Naive thymus-derived CD4-positive, alpha-beta T cell (primary cell): ENCODE measurements at places on chromosomes 1 and 21. TPM values are rescaled to one million over a fixed set of nuclear protein-coding genes. Genes with fewer than 3 reads are reported as not detected.

Gene GPR157
- 4.0 TPM for total RNA-seq

Gene TEKT2
- total RNA-seq, result not detected

DNA sequence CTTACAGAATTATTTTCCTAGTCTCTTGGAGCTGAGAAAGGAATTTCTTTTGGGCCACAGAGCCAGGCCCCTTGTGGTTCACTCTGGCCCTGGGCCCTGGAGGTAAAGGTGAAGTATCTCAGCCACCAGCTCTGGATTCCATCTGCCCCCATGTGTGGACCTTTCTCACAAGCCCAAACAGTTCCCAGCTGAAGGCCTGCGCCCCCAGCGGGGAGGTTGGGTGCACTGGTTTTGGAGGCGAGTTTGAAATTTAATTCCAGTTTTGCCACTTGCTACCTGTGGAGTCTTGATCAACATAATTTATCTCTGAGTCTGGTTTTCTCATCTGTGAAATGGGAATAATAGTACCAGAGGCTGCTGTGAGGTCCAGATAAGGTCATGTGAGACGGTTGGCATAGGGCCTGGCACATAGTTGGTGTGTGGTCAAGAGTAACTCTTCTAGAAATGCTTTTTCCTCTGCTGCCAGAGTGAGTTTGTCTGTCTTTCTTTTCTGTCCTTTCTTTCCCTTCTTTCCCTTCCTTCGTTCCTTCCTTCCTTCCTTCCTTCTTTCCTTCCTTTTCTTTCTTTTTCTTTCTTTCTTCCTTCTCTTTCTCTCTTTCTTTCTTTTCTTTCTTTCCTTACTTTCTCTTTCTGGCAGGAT lies 6.1 kb downstream of the AGTRAP start:
- peaks cover 16% of the 10 kb centered on the region for H3K36me3 ChIP-seq
- no peak for DNase-seq
- H3K4me3 ChIP-seq, result no peak overlapping the region

- H3K27ac ChIP-seq, result no peak overlapping the region
- no peaks in the 10 kb centered on the region for H3K27me3 ChIP-seq
- H3K4me1 ChIP-seq, result no peaks in the 10 kb centered on the region
- DNase-seq, result no peak
These were observed 39.3 kb upstream of the EXOSC10 start for GRCh38 chr1:11138952-11139351.

- DNase-seq, result no peak
- no peaks in the 10 kb centered on the region for H3K4me1 ChIP-seq
- no peak overlapping the region for H3K4me3 ChIP-seq
- no peak overlapping the region for H3K27ac ChIP-seq
- no peaks in the 10 kb centered on the region for H3K36me3 ChIP-seq
These were observed 126.4 kb upstream of the GALNT2 start for GRCh38 chr1:229940684-229941083.

DNA sequence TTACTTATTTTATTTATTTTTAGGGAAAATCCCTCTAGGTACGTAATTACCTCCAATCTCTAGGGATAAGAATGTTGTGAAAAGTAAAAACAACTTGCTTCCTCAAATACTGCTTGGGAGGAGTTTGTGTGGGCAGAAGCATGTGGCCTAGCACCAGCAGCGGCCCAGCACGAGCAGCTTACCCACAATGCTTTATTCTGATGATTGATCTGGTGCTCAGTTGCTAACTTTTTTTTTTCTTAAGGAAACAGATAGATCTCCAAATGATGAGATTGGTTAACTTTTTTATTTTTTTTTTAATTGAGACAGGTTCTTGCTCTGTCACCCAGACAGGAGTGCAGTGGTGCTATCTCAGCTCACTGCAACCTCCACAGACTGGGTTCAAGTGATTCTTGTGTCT lies 4.2 kb downstream of the CLIC6 start:
- no peak overlapping the region for H3K4me3 ChIP-seq
- no peak for DNase-seq
- no peaks in the 10 kb centered on the region for H3K36me3 ChIP-seq

DNA sequence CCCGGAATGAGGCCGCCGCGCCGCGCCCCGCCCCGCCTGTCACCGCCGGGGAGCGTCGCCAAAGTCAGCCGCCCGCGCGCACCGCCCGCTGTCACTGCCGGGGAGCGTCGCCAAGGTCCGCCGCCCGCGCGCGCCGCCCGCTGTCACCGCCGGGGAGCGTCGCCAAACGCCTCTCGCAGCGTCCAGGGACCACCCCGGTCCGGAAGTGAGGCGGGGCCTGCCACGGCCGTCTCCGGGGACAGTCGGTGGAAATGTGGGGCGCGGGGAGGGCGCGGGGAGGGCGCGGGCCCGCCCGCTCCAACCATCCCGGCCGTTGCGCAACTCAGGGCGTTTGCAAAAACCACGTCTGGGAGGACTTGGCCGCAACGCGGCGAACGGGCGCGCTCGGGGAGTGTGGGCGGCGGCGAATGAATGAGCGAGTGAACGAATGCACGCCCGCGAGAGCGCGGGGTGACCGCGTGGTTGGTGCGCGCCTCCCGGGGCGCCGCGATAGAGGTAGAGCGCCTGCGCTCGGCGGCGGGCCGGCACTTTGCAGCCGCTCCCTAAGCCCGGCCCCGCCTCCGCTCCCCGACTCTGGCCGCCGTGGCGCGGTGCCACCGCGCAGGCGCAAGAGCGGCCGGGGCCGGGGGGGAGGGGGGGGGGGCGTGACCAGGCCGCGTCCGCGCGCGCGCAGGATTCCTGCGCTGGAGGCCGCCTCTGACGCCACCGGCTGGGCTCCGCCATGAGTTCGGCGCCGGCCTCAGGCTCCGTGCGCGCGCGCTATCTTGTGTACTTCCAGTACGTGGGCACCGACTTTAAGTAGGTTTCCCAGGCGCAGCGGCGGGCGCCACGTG lies at the start of the genes ACAP3 and PUSL1:
ACAP3 (minus strand) TSS at position 8 of the 833 bp plus-strand sequence. CDS start 115 bp downstream, outside the sequence.
PUSL1 (plus strand) TSS at position 675 of the 833 bp plus-strand sequence; CDS start at position 722, 47 bp downstream.
- H3K27ac ChIP-seq, result peak within 1 kb of the TSS; percentile 90
- H3K4me3 ChIP-seq, result peak within 1 kb of the TSS; percentile 83
- DNase-seq, result peak; percentile 94

- H3K27ac ChIP-seq, result no peak overlapping the region
- H3K27me3 ChIP-seq, result no peaks in the 10 kb centered on the region
- peaks cover 3% of the 10 kb centered on the region for H3K4me1 ChIP-seq
- DNase-seq, result no peak
- no peaks in the 10 kb centered on the region for H3K36me3 ChIP-seq
These were observed 59.9 kb upstream of the CACNA1E start for GRCh38 chr1:181423301-181423918.

GRCh38 chr1:183932412-183932811 lies 105.1 kb downstream of the COLGALT2 start:
- no peaks in the 10 kb centered on the region for H3K4me1 ChIP-seq
- no peak overlapping the region for H3K27ac ChIP-seq
- DNase-seq, result no peak
- no peak overlapping the region for H3K4me3 ChIP-seq
- H3K36me3 ChIP-seq, result no peaks in the 10 kb centered on the region

GRCh38 chr1:202283379-202283844 lies 58.3 kb downstream of the UBE2T start:
- no peaks in the 10 kb centered on the region for H3K27me3 ChIP-seq
- H3K4me1 ChIP-seq, result peaks cover 7% of the 10 kb centered on the region
- H3K4me3 ChIP-seq, result no peak overlapping the region
- no peaks in the 10 kb centered on the region for H3K36me3 ChIP-seq
- DNase-seq, result peak; percentile 5

GRCh38 chr1:7117399-7118281 lies 332.4 kb downstream of the CAMTA1 start:
- DNase-seq, result no peak
- H3K4me3 ChIP-seq, result no peak overlapping the region
- H3K27me3 ChIP-seq, result no peaks in the 10 kb centered on the region
- no peaks in the 10 kb centered on the region for H3K36me3 ChIP-seq

DNA sequence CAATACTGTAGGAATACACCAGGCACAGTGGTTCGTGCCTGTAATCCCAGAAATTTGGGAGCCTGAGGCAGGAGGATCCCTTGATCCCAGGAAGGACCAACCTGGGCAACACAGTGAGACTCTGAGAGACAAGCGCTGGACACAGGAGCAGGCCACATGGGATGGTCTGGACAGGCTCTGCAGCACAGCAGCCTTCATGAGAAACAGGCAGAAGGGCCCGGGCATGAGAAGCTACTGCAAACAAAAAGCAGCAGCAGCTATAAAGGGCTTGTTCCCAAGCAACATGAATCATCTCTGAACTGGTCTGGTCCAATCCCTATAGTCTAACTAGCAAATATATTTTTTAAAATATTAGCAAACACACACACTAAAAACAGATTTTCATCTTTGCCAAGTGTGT lies 35.5 kb upstream of the SLAMF9 start:
- no peak for DNase-seq
- H3K36me3 ChIP-seq, result no peaks in the 10 kb centered on the region
- no peaks in the 10 kb centered on the region for H3K27me3 ChIP-seq
- H3K4me3 ChIP-seq, result no peak overlapping the region

DNA sequence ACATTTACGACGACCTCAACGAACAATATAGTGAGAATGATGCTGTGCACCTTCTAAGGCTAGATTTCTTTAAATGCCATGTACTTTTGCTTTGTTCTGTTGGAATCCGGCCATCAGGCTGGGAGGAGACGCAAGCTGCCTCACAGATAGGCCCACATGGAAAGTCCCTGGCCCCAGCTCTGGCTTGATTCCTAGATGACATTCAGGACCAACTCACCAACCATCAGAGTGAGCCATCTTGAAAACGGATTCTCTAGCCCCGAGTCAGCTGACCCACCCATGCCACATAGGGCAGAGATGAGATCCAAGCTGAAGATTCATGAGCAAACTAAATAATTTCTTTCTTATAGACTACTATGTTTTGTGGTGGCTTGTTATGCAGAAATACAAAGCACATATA lies 164.4 kb downstream of the ZNF281 start:
- no peaks in the 10 kb centered on the region for H3K27me3 ChIP-seq
- no peak for DNase-seq
- no peaks in the 10 kb centered on the region for H3K4me1 ChIP-seq
- H3K27ac ChIP-seq, result no peak overlapping the region

GRCh38 chr1:29664711-29665110 lies 428.4 kb downstream of the PTPRU start:
- no peaks in the 10 kb centered on the region for H3K36me3 ChIP-seq
- H3K4me3 ChIP-seq, result no peak overlapping the region
- H3K27ac ChIP-seq, result no peak overlapping the region
- no peaks in the 10 kb centered on the region for H3K27me3 ChIP-seq
- no peak for DNase-seq

DNA sequence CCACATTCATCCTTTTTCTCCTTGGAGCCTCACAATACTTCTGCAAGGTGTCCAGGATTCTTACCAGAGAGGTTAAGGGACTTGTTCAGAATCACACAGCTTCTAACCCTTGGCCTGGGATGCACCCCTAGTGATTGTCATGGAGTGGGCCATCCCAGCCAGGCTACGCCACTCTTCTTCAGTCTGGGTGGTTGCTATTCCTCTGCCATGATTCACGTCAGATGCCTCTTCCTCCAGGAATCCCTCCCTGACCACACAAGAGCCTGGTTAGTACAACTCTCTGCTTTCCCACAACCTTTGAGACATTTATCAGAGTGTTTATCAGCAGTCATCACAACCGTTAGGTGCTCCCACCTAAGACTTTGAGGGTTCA lies 121.8 kb downstream of the EPHB2 start:
- no peak overlapping the region for H3K27ac ChIP-seq
- no peaks in the 10 kb centered on the region for H3K4me1 ChIP-seq

- no peak overlapping the region for H3K4me3 ChIP-seq
- H3K27ac ChIP-seq, result no peak overlapping the region
- H3K27me3 ChIP-seq, result no peaks in the 10 kb centered on the region
- H3K4me1 ChIP-seq, result no peaks in the 10 kb centered on the region
- no peaks in the 10 kb centered on the region for H3K36me3 ChIP-seq
- no peak for DNase-seq
These were observed 98.5 kb downstream of the ATG4C start for GRCh38 chr1:62882201-62883104.
